K562 (cell line): ENCODE measurements at places on chromosomes 12 and 14. TPM values are rescaled to one million over a fixed set of nuclear protein-coding genes. Genes with fewer than 3 reads are reported as not detected.
A peak's percentile ranks its signal among the peaks of the same experiment; 100 is the strongest.

DNA sequence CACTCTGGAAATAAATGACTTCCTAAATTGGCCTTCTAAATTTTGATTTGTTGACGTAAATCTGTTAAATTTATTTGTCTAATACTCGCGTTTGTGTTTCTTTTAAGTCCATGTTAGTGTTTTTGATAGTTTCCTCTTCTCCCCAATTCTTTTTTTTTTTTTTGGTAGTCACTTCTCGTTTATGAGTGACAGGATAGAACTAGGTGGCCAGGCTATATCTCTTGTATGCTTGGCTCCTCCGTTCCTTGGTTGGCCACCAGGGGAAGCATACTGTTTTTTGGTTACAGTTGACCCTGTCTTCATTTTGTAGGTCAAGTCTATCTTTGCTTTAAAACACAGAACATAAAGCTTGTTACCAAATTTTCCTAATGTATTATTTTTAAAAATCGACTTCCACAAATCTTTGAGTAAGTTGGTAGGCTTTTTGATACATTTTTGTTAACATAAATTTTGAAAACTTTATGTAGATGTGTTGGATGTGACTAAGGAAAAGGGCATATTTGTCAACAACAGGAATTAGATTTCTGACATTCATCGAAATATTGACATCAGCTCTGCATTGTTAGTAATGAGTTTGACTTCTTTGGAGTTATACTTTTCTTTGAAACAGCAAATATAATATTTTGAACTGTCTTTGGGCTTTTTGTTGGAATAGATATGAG, 2.2 kb downstream of the RCOR1 start:
- DNase-seq = peak; percentile 36

The ZDHHC22 gene
- not detected in 2 replicates for total RNA-seq

DNA sequence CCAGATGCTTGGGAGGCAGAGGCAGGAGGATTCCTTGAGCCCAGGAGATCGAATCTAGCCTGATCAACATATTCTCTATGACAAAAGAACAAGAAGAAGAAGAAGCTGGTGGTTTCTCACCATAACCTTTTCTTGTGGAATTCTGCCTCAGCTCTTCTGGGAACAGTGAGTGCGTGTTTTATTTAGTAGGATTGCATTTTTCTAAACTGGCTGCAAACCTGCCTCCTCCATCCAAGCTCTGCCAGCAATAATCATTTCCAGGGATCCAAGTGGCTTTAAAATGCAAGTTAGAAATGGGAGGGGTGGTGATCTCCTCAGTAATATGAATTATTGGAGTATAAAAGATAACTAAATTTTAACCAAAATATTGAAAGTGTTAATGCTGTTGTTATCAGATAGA, 46.1 kb upstream of the MMP17 start:
- DNase-seq = no peak

The OR6J1 gene
- not detected in 2 replicates for total RNA-seq

GRCh38 chr14:93006567-93007051, 83.7 kb downstream of the CHGA start:
- no peak for DNase-seq
